Testis (tissue), 5 donors: ENCODE measurements at places on chromosomes 2 and 18. TPM values are rescaled to one million over a fixed set of nuclear protein-coding genes. Genes with fewer than 3 reads are reported as not detected.

The KIF1A gene
- 42.1 TPM for total RNA-seq

The PPP1R7 gene
- total RNA-seq, result 139 TPM

The SPAST gene
- 34.2 TPM for total RNA-seq

The FHOD3 gene
- total RNA-seq, result 37.3 TPM

The SERPINB7 gene
- not detected for total RNA-seq

The ANTXR1 gene
- 20.1 TPM for total RNA-seq

The SPATA3 gene
- total RNA-seq, result 18.6 TPM

The PLCD4 gene
- total RNA-seq, result 9.0 TPM

The ICOS gene
- 0.62 TPM for total RNA-seq

The CFC1 gene
- total RNA-seq, result 2.0 TPM

The OXER1 gene
- 2.0 TPM for total RNA-seq

The TMEM182 gene
- 3.6 TPM for total RNA-seq

The VIT gene
- 5.6 TPM for total RNA-seq

The CYRIA gene
- 2.6 TPM for total RNA-seq

The TCF23 gene
- total RNA-seq, result 5.5 TPM

- DNase-seq, result no peak
Measured at GRCh38 chr2:110820128-110820527, 87.8 kb downstream of the ACOXL start.

DNA sequence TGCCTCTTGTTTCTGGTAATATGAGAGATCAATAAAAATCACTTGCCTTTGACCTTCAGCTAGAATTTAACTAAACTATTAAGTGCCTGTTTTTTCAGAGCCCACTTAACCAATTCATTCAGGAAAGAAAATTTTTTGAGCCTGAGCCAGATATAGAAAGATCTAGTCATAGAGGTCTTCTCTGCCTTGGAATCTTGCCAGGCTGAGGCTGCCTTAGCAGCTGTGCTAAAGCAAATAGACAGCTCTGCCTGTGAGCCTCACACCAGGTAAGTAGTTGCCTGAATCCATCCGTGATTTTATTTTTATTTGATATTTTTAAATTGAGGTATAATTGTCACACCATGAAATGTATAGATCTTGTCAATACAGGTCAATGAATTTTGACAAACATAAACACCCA lies 27.4 kb downstream of the EVX2 start:
- DNase-seq, result no peak

DNA sequence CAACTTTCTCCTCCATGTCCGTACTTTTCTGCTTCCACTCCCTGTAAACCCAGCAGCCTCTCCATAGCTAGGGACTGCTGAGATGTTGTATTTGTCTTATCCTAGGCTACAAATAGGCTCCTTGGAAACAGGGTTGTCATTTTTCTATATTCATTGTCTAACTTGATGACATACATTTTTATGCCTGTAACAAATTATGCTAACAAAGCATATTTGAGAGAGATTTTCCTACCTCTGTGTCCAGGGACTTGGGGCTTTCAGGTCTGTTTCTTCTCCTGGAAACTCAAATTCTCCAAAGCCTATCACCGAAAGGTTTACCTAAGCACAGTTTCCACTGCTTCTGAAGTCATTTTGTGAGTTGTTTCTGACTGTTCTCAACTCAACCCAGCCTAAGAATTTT lies 102.7 kb downstream of the UBE2E3 start:
- DNase-seq, result no peak

GRCh38 chr2:42800981-42801380 lies 8.6 kb upstream of the HAAO start:
- no peak for DNase-seq

- no peak for DNase-seq
Measured at GRCh38 chr2:139162456-139162855, 382.3 kb upstream of the NXPH2 start.

DNA sequence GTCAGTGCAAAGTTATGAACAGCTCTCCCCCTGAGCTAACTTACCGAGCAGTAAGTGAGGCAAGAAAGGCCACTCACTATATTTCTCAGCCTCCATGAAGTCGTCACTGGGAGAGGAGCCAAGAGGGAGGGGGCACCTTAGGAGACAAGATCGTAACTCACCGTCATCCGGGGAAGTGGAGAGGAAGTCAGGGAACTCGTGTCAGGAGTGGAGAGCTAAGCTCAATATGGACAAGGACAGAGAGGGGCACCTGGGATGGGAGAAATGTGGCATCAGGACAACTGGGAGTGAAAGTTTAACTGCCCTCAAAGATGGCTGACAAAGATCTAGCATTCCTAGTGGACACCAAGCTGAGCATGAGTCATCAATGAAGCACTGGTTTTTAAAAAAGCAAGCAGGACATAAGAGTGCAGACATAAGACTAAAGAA lies 37.1 kb downstream of the BCL11A start:
- DNase-seq, result no peak

GRCh38 chr18:11392292-11392691 lies 217.1 kb upstream of the SLC35G4 start:
- peak; percentile 53 for DNase-seq

- no peak for DNase-seq
Measured at GRCh38 chr2:236044191-236044590, 124.0 kb downstream of the GBX2 start.

GRCh38 chr2:190607657-190608357 lies 41.1 kb upstream of the NAB1 start:
- DNase-seq, result no peak

- no peak for DNase-seq
Measured at GRCh38 chr2:223383315-223383714, 218.8 kb downstream of the SCG2 start.

DNA sequence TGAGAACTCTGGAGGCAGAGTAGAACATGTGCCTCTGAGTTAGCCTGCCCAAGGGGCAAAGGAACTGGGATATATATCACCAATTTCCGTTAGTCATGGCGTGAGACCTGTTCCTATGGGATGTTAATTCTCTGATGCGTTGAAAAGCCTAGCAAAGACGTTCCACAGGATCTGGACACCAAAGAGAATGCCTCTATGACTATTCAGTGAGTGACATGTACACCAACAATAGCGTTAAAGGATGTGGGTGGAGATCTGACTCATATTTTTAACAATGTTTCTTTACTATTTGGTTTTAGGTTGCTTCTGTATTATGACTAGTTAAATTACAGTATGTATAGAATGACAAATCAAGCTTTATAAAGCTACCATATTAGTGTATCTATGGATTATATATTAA lies 320.9 kb upstream of the MC4R start:
- no peak for DNase-seq

- DNase-seq, result no peak
Measured at GRCh38 chr2:100244881-100245605, 77.3 kb downstream of the LONRF2 start.

GRCh38 chr2:16002575-16002974 lies 62.2 kb downstream of the MYCN start:
- no peak for DNase-seq
